Epithelial cell of esophagus (primary cell): ENCODE measurements at places on chromosomes 5 and 9.

DNA sequence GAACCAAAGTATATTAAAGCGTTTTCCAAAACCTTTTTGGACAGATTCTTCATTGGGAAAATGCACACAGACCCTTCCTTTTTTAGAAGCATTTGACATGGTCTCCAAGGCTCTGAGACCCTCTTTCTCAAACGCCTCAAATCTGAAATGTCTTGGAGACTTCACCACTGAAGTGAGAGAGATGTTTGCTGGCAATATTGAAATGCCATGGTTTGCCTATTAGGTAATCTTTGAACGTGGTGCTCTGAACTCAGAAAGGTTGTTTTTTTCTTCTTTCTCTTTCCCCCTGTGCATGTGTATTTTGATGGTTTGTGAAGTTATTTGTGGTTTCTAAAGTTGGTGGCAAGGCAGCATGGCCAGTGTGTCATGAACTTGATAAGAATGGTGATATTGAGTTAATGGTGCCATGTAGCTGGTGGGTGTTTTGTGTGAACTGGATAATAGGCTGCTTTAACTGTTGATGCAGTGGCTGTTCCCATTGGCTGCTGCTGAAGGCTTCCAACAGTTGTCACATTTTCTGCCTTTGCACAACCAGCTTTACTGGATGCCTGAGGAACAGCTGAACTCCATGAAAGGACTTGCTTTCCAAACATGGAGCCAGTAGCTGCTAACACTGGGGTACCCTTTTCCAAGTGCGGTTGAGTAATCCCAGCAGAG, 1.7 kb downstream of the PALM2AKAP2 start:
- peak; percentile 47 for DNase-seq

DNA sequence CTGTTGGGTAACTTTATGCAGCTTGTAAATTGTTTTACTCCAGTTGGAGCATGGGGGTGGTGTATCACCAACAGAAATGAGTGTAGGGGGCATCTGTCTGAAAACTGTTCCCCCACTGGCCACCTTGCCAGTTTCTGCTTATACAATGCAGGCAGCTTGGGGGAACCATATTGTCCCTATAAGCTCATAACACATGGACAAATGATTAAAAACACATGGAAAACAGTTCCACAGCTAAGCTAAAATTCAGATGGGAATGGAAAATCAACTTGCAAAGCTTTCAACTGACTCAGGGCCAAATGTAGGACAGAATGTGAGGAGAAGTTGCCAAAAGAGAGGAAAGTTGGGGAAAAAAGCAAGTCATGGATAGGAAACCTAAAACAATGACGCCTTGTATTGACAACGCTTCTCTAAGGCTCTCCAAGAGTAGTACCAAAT, 7.9 kb upstream of the CER1 start:
- no peak for DNase-seq

DNA sequence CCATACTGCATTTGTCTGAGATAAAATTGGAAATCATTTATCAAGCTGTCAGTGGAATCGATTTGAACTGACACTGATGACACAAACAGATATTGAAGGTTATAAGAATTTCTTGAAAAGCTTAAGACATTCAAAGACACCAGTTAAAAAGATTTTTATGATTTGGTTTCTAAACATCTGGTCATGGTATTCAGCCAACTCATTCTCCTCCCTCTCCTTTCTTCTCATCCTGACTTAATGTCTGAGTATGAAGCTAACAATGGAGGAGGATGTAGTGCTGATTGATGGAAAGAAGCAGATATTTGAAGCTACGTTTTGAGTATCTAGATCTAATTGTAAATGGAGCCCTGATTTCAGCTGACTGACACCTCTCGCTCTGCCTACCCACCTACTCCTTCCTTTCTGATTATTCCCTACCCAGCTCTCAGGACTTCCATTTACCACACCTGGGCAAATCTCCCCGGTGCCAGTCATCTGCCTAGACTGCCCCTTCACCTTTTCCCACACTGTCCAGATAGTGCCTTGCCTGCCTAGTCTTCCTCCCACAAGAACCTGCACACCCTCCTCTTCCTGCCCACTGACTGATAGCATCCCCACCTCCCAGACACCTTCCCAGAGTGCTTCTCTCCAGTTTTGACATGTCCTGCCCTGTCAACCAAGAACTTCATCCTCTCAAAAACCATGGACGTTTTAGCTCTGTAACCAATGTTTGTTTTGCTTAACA, 20.7 kb upstream of the LIFR start:
- DNase-seq, result no peak

GRCh38 chr9:110047955-110048402, 160.0 kb downstream of the C9orf152 start:
- no peak for DNase-seq

DNA sequence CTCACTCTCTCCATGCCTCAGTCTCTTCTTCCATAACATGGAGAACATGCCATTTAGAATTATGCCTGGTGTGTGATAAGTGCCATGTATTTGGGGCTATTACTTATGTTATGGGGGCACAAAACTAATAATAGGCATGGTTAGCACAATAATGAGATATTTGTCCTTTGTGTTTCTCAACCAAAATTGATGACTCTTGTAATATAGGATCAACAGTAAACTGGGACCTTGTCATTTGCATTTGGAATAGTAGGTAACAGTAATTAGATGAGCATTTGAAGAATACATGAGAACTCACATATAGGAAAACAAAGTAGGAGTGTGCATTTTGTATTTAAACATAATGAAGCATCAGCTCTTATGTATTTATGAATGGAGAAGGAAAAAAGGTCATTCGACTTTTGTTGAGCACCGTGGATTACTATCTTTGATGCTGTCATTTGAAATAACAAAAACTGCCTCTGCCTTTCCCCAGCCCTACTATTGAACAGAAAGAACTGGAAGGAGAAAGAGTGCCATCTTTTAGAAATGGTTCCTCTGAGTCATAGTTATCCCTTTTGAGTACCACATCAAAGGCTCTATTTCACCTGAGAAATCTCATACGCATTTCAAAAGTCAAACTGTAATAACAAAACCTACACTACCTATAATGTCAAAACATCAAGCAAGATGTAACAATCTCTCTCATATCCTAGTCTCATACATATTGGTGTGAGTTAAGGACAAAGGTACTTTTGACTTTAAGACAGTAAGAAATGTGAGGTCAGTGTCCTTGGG, 655.2 kb downstream of the PDE4D start:
- no peak for DNase-seq

DNA sequence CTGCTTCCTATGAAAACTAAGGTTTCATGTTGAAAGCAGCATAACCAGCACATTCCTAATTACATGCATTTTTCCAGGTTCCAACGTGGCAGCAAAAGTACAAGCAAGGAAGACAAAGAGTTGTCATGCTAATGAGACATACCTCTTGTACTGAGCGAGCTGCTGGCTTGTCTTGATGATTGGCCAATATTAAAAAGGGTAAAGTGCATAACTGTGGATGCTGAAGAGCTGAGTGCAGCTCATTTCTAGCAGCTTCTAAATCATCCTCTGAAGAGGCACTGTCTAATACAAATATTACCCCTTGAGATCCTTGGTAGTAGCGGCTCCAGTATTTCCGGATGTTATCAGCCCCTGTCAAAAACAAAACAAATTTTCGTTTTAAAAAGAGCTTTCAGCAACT, 197.3 kb downstream of the ARL15 start:
- no peak for DNase-seq

GRCh38 chr5:439181-439580, 3.8 kb upstream of the EXOC3 start:
- DNase-seq, result no peak

DNA sequence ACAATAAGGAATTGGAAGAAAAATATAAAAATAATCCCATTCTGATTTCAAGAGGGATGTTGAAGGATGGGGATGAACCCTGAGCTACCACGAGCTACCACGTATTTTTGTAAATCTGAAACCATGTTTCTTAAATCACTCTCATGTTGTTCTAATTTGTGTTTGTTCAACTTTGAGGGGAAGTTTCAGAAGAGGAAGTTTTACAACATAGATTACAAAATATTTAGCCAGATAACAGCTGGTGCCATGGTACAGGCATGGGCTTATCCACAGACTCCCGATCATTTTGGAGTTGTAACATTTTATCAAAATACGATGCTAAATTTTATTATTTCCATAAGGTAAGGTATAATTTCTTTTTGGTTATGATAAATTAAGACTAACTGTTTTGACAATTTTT, 15.2 kb downstream of the CCDC125 start:
- DNase-seq, result no peak

GRCh38 chr9:129225815-129226214, 47.8 kb upstream of the IER5L start:
- peak; percentile 63 for DNase-seq

GRCh38 chr9:133843751-133844397, 105.7 kb upstream of the SARDH start:
- no peak for DNase-seq

- peak; percentile 54 for DNase-seq
Observed at GRCh38 chr5:16502866-16503265, 37.3 kb upstream of the ZNF622 start.

DNA sequence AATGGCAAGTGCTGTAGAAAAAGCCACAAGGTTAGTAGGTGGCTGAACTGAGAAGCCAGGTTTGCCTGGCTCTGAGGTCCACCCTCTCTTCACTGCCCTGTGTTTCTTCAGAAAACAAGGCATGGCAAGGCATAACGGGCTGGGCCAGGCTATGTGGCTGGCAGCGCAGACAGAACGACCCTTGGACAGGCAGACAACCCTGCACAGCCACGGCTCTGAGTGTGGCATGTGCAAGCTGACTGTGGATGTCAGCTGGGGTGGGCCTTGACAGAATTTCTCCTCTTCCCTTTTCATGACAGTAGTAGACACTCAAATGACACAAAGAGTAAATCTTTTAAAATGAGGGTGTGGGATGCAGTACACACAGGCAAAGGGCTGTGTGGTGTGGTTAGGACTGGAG, 81.7 kb downstream of the MACROH2A1 start:
- DNase-seq, result no peak

- peak; percentile 42 for DNase-seq
Observed at GRCh38 chr5:1511651-1512540, 11.9 kb downstream of the LPCAT1 start.

GRCh38 chr9:123131258-123131657, 97.8 kb downstream of the GPR21 start:
- DNase-seq, result peak; percentile 35

- DNase-seq, result no peak
Observed at GRCh38 chr5:34622098-34622400, 34.1 kb upstream of the RAI14 start.

DNA sequence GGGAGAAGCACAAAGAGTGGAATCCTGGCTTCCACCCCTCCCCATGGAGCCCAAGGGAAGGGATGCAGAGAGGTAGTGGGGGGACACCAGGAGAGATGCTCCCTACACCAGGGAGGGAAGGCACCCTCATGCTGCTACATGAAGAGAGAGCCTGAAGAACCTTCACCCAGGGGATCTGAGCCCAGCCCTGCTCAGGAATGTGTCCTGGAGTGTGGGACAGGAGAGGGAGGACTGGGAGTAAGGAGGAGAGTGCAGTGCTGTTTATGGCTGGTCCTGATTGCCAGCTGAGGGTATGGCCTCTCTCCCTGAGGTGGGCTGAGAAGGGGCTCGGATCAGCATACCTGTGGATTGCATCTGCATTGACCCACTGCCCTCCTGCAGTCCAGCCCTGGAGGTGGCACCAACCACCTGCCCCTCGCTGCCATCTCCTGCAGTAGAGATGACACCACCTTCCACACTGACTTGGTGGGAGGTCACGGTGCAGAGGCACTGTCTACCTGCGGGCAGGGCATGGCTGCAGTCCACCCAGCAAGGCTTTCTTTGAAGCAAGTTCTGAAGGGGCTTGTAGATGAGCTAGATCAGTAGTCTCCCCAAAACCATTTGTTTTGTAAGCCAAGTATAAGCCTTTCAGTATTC, 114.9 kb upstream of the SLC25A48 start:
- DNase-seq, result no peak

- DNase-seq, result no peak
Observed at GRCh38 chr9:30584559-30584958, 1799.9 kb upstream of the ACO1 start.

DNA sequence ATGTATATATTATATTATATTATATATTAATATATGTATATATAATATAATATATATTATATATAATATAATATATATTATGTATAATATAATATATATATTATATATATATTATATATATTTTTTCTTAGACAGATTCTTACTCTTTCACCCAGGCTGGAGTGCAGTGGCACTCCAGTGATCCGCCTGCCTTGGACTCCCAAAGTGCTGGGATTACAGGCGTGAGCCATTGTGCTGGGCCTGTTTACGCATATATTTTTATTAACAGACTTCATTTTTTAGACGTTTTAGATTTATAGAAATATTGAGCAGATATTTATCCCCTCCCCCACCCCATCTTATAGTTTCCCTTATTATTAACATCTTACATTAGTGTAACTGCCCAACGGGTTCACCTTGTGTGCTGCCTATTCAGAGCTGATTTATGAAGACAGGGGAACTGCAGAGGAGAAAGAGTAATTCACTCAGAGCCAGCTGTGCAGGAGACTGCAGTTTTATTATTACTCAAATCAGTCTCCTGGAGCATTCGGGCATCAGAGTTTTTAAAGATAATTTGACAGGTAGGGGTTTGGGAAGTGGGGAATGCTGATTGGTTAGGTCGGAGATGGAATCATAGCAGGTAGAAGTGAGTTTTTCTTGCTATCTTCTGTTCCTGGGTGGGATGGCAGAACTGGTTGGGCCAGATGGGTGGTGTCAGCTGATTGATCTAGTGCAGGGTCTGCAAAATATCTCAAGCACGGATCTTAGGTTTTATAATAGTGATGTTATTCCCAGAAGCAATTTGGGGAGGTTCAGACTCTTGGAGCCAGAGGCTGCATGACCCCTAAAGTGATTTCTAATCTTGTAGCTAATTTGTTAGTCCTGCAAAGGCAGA, 93.4 kb downstream of the UNC13B start:
- no peak for DNase-seq
